Uterus (tissue), 4 donors: ENCODE measurements at places on chromosomes 12 and 14. TPM values are rescaled to one million over a fixed set of nuclear protein-coding genes. Genes with fewer than 3 reads are reported as not detected.

- no peaks in the 10 kb centered on the region for H3K27me3 ChIP-seq
- H3K4me1 ChIP-seq = no peaks in the 10 kb centered on the region
- H3K4me3 ChIP-seq = no peak overlapping the region
- no peak for DNase-seq
Measured at GRCh38 chr12:45049912-45050750, 768 bp downstream of the DBX2 start.

DNA sequence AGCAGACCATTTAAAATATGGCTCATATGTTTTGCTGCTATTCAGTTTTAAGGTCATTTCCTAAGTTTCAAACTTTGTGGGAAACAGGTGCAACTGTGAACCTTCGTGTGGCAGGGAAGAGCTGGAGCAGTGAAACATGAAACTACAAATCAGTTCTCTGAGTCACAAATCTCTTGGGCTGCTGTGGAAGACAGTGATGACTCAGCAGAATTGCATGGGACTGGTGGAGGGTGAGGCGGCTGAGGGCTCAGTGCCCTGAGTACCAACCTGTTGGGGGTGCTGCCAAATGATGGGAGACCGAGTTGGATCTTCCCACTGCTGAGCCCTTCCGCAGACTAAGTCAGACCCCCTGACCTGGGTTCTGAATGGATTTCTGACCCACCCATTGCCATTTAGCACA is 8.4 kb upstream of the CALM1 start:
- H3K27ac ChIP-seq = no peak overlapping the region
- no peaks in the 10 kb centered on the region for H3K27me3 ChIP-seq
- H3K36me3 ChIP-seq = no peaks in the 10 kb centered on the region
- H3K4me3 ChIP-seq = no peak overlapping the region

GRCh38 chr14:93044556-93044955 is 71.2 kb downstream of the ITPK1 start:
- peak overlapping the region; percentile 74 for H3K27ac ChIP-seq
- H3K4me1 ChIP-seq = peaks cover 7% of the 10 kb centered on the region
- no peaks in the 10 kb centered on the region for H3K27me3 ChIP-seq

Gene IFNG
- not detected for total RNA-seq

DNA sequence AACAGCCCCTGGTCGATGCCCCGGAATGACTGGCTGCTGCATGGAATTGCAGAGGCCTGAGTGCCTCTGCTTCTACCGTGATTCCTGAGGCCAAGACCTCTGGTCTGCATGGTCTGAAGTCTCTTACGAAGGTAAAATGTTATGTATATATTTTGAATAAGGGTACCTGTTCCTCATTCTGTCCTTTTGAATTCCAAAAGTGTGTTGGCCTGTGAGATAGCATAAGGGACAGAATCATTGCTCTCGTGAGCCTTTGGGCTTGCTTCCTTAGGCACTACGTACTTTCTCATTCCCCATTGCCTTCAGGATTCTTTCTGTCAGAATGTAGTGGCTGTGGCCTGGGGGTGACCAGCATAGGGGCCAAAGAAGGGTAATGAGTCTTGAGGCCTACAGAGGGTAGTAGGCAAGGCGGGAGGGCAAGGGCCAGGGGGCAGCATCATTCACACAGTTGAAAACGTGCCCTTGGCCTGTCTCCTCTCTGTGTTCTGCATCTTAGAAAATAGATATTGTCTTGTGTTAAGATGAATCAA is 19.5 kb downstream of the TRAF3 start:
- no peaks in the 10 kb centered on the region for H3K36me3 ChIP-seq
- H3K4me1 ChIP-seq = no peaks in the 10 kb centered on the region
- DNase-seq = no peak
- H3K27ac ChIP-seq = no peak overlapping the region

DNA sequence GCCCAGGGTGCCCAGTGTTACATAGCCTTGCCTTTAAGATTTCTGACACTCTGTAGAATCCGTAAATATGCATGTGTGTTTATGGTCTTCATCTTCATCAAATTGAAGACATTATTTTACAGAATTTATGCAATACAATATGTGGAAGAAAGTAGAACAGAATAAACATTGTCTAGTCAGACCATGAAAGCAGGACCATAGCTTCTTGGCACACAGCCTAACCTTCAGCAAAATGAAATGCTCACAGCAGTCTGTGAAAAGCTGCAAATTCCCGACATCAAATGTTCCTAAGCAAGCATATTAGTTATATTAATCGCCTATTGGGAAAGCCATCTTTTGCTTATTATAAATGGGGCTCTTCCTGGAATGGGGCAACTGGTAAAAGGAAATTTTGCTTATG is 111.3 kb upstream of the GARIN2 start:
- DNase-seq = no peak

Gene KIF26A
- 5.9 TPM for total RNA-seq

Gene MYH6
- total RNA-seq = not detected
